Fibroblast of skin of right biceps (primary cell): ENCODE measurements at places on chromosomes 6 and 20.

GRCh38 chr20:62653373-62653772 lies 11.1 kb downstream of the SLCO4A1 start:
- DNase-seq = no peak

- DNase-seq = no peak
Measured at GRCh38 chr6:166389119-166389518, 6.4 kb upstream of the MPC1 start.

- DNase-seq = no peak
Measured at GRCh38 chr6:10861086-10861485, 20.8 kb downstream of the GCM2 start.

GRCh38 chr6:125116170-125116569 lies 37.4 kb upstream of the TPD52L1 start:
- no peak for DNase-seq

DNA sequence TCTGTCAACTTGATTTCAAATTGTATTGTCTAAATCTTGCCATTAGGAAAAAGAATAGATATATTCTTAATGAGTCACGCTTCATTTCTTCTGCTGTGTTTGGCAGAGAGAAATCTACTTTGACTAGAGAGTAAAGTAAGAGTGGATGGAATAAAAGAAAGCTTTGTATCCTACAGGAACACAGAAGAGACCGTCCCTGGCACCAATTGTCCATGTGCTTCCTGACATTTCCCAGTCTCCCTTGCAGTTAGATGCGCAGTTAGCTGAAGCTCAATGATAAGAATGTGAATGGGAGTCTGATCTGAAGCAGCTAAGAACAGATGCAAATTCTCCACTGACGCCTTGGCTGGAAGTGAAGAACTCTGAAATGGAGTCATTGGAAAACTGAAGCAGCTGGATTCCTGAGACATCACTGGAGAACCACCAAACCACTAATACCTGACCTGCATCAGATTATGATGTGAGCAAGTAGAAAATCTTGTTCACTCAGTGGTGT lies 528.2 kb upstream of the MARCKS start:
- DNase-seq = peak; percentile 69

DNA sequence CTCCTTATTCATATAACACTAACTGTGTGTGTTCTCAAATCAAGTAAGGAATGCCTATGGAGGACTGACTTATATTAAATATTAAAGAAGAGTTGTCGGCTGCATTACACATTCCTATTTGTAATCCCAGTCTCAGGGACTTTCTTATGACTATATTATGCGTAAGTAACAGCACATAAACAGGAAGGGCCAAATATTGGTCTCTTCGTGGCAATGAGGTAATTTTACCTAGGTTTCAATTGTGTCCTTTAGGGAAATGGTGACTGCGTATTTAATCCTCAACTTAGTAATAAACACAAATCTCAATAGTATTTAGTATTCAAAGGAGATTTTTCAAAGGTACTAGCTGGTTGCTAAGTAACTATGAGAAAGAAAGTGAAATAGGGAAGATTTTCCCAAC lies 22.8 kb upstream of the EPM2A start:
- no peak for DNase-seq
